Left renal cortex interstitium (tissue), 4 donors: ENCODE measurements at places on chromosomes 3 and 15. TPM values are rescaled to one million over a fixed set of nuclear protein-coding genes. Genes with fewer than 3 reads are reported as not detected.

CPN2 gene
- 0.88 TPM for polyA plus RNA-seq

DNA sequence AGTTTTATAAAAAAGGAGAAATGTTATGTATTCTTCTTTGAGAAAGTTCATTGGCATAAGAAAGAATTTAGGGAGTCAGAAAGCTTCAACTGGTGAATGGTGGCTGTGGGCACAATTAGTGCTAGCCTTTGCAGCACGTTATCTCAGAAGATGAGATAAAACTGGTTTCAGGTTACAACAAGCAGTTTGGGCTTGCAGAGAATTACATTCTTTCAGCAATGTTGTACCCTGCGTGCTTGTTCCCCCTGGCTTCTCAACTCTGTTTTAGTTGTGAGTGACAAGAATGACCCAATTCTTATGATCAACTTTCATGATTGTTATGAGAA is 31.6 kb upstream of the ACP3 start:
- no peak for DNase-seq

- no peak for DNase-seq
Measured at GRCh38 chr3:3734881-3735280, 64.3 kb upstream of the LRRN1 start.

- DNase-seq = no peak
Measured at GRCh38 chr15:74827614-74828013, 1.2 kb downstream of the CPLX3 start.

- no peak for DNase-seq
Measured at GRCh38 chr3:39531665-39532064, 64.2 kb downstream of the MOBP start.

- DNase-seq = no peak
Measured at GRCh38 chr3:173737167-173737808, 339.7 kb downstream of the NLGN1 start.

- DNase-seq = no peak
Measured at GRCh38 chr3:151890721-151891141, 17.3 kb downstream of the SUCNR1 start.

GRCh38 chr3:60788185-60788584 is 463.1 kb downstream of the FHIT start:
- no peak for DNase-seq

CPEB1 gene
- 3.1 TPM for polyA plus RNA-seq

THPO gene
- 2.6 TPM for polyA plus RNA-seq

- DNase-seq = no peak
Measured at GRCh38 chr3:128499724-128500275, 6.8 kb upstream of the GATA2 start.
